Effector memory CD4-positive, alpha-beta T cell (primary cell): ENCODE measurements at places on chromosomes 7 and 10.

DNA sequence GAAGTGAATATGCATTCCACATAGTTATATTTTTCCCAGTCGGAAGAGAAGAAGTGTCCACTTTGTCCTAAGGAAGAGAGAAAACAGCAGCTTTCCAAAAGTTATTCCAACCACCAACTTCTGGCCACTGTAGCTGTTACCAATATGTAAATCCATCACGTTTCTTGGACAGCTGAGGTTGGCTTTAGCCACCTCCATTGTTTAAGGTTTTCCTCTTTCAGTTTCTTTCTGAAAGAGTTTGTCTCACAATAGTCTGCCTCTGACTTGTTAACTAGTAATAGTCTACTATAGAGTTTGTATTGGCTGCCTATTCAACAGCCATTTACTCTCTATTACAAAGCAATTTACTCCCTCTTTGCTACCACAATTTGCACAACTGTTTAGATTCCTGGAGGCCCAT lies 457.6 kb upstream of the LRRN3 start:
- DNase-seq, result no peak

DNA sequence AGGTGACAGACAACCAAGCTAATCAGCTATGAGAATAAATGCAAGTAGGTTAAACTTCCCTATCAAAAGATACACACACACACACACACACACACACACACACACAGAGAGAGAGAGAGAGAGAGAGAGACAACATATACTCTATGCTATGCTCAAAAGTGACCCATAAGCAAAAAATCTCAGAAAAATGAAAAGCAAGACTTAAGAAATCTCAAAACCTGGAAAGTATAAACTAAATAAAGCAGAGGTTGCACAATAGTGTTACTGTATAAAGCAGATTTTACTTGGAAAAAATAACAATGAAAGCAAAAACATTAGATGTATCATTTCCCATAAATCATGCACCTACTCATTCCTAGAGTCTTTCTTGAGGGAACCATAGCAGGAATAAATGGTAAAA lies 221.5 kb downstream of the INHBA start:
- DNase-seq, result no peak

GRCh38 chr7:155255621-155256020 lies 42.1 kb upstream of the INSIG1 start:
- no peak for DNase-seq

DNA sequence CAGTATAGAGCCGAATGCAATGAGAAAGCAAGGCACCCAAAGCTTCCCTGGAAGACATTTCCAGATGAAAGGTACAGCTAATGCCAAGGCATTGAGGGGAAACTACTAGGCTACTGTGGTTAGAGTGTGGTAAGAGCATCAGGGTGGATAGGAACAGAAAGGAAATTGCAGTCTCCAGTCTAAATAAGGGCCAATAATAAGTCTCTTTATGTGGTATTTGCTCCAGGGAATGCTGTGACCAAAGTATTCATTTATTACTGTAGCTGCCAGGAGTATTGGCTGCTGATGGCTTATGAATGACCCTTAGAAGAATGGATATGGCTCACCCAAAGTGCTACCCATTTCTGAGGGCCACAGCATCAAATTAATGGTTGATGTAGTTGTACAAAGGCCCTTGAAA lies 30.1 kb upstream of the POT1 start:
- no peak for DNase-seq

GRCh38 chr7:8343556-8343955 lies 81.6 kb upstream of the ICA1 start:
- no peak for DNase-seq

DNA sequence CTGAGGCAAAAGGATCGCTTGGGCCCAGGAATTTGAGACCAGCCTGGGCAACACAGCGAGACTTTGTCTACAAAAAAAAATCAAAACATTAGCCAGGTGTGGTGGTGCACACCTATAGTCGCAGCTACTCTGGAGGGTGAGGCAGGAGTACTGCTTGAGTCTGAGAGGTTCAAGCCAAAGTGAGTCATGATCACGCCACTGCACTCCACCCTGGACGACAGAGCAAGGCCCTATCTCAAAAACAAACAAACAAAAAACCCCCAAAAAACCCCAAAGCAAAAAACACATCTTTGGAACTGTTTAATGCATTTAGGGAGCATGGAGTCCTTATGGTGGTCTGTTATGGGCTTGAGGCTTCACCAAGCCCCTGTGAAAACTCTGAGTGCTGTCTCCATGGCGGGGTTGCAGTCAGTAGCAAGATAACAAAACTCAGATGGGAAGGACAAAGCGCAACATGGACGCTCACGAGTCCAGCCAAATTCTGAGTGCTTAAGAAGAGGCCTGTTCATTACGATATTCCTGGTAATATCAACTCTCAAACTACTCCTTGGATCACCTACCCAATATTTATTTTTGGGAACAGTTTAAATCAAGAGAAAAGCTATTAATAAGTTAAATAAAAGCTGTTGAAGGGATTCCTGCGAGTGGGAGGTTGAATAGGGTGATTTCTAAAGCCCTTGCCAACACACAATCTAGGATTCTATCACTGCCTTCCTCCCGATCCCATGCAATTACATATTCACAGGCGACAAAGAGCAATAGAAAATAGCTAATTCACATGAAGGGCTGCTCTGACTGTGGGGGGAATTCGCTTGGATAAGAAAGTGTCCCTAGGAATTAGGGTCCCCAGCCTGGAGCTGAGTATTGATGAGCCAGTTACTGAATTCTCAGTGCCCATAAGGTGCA lies 123.3 kb downstream of the HIPK2 start:
- no peak for DNase-seq

- DNase-seq, result no peak
These were observed 673.8 kb downstream of the INHBA start for GRCh38 chr7:41029072-41029499.

DNA sequence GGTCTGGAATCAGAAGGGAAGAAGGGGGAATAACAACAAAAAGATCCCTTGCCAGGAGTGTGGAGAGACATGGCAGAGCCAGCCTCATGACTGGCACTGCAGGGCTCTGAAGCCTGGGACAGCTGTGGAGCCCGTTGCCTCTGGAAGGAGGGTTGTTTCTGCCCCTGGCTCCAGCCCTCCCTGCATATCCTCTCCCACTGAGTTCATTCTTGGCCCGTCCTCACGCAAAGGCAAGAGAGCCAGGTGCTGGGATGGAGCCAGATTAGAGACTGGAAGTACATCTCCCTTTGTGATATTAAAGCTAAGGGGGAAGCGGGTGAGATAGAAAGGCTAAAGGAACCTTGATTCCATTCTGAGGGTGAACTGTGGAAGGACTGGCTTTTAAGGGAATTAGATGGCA lies 141.5 kb upstream of the NPVF start:
- DNase-seq, result no peak

- DNase-seq, result no peak
These were observed 28.6 kb upstream of the SLC16A12 start for GRCh38 chr10:89563861-89564478.

DNA sequence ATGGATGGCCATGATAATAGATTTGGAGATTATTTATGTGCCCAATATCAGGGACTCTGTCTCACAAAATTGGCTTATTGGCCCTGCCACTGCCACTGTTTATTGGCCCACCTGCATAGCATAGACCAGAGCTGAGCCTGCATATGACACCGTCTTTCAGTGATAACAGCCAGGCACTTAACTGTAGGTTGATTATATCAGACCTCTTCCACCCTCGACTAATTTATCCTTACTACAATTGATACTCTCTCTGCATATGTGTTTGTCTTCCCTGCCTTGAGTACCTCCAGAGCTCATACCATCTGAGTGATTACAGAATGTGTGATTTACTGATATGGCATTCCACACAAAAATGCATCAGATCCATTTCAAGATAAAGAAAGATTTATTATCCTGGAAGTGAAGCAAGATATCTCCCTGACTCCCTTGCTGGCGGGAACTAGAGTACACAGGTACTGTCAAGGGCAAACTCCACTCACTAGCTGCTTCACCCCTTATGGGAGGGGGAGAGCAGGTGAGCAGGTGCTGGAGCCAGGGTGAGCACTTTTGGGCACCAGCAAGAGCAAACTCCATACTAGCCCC lies 13.1 kb upstream of the SAMD9L start:
- DNase-seq, result no peak

GRCh38 chr7:52473756-52474155 lies 561.7 kb upstream of the POM121L12 start:
- DNase-seq, result no peak

- DNase-seq, result no peak
These were observed 516.4 kb downstream of the PCDH15 start for GRCh38 chr10:54284526-54285193.

- no peak for DNase-seq
These were observed 5.7 kb upstream of the DYNC2I1 start for GRCh38 chr7:158850545-158851102.

DNA sequence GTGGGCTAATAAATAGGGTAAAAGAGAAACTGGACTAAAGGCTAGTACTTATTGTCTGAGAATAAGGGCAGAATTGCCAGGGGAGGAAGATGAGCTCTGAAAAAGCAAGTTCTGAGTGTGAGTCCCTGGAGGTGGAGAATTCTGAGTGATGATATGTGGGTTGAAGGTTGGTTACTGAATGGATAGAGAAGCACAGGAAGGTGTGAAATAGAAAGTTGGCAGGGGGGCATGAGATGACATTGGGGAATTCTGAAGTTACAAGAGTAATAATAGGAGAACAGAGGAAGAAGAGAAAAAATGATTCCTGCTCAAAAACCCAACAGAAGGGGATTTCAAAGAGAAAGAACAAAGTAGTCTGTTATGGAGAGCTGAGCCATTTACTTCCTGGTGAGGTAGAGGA lies 76.9 kb downstream of the PRKCQ start:
- no peak for DNase-seq
